ENCODE measurements at places on chromosomes 2 and 18.

DNA sequence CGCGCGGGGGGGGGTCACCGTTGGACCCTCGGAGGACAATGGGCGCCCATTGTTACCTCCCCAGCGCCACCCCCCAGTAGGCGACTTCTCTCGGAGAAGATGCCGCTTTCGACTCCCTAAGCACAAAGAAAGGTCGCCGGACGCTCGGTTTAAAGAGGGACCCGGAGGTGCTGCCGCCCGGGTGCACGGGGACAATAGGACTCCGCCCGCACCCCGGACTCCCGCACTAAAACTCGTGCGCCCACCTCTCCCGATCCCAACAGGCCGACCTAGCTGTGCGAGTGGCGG is 318 bp upstream of the CDC42EP3 start:
- DNase-seq: no peak

DNA sequence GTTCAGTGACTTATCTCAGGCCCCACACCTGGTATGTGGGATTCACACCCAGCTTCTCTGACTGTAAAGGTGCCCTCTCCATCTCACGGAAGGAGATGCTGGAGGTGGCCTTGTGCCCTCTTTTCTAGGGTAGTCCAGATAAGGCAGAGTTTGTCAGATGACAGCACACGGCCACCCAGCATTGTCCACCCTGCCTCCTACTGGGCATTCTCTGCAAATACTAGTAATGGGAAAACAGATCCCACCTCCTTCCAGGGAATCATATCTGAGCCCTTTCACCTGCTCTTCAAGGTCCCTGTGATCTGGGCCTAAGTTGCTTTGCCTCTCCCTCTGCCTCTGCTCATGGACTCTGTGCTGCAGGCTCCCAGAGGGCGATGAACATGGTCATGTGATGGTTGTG is 214.7 kb downstream of the CLIP4 start:
- DNase-seq: no peak

- no peak for DNase-seq
These were observed 11.0 kb downstream of the MAIP1 start for GRCh38 chr2:199966405-199966804.

DNA sequence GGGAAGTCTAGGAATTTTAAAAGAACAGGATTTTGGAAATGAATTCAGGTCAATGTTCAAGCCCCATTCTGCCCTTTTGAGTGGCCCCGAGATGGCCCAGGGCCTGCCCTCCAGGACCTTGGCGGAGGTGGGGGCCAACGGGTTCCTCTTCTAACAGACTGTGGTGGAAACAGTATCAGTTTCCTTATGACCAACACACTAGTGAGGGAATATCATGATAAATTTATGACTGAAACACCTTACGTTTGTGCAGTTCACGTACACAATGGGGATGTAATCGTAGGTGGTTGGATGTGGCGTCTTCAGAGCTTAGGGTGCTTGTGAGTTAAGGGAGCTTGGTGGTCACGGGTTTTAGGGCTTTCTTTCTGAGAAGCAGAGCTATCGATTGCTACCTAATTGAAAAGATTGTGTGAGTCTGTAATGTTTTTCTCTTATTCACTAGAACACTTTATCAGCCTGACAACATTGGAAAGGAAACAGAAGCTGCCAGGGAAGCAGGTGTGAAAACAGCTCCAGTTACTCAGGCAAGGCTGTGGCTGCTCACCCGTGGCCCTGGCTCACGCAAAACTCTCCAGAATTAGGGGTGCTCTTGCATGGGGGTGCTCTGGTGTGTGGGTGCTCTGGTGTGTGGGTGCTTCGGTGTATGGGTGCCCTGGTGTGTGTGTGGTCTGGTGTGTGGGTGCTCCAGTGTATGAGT is 165.3 kb downstream of the SNTG2 start:
- DNase-seq: no peak

GRCh38 chr2:219695145-219695709 is 67.8 kb downstream of the SLC4A3 start:
- DNase-seq: no peak

- DNase-seq: peak; percentile 92
These were observed at the start of gene SNRPD1 for GRCh38 chr18:21612125-21613039. TSS of gene SNRPD1 (plus strand) at chr18:21612314. CDS start at chr18:21612430, 116 bp downstream.

DNA sequence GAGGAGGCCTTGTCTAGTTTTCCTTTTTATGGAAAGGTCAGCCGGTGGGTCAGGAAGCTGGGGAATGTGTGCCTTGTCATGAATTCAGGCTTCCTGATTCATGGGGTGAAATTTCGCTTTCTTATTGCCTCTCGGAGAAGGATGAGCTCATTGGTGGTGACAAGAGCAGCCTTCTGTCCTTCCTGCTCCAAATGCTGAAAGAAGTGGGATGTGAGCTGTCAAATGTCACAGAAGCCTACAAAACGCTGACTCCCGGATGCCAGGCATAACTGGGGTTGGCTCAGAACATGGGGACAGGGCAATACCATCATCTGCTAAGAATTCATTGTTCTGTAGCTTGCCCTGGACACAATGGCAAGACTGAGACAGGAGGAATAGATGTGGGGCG is 55.8 kb upstream of the FAM136A start:
- no peak for DNase-seq

DNA sequence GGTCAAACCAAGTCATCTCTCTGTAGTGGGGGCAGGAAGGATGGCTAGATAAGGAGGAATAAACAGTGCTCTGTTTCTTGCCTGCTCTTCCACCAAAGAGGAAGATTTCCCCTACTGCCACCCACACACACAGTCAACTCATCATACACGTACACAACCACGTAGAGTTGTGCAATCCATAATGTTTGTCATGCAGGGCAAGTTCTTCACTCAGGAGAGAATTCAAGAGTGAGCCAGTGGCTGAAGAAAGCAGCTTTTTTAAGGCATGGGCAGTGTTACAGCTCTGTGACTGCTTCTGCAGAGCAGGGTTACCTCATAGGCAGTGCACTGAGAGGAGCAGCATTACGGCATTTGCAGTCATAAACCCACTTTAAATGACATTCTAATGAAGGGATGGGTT is 283.0 kb downstream of the RND3 start:
- DNase-seq: no peak

GRCh38 chr18:42048158-42048557 is 93.1 kb downstream of the PIK3C3 start:
- DNase-seq: no peak

- no peak for DNase-seq
These were observed 89.0 kb upstream of the KCTD1 start for GRCh38 chr18:26637324-26637723.

DNA sequence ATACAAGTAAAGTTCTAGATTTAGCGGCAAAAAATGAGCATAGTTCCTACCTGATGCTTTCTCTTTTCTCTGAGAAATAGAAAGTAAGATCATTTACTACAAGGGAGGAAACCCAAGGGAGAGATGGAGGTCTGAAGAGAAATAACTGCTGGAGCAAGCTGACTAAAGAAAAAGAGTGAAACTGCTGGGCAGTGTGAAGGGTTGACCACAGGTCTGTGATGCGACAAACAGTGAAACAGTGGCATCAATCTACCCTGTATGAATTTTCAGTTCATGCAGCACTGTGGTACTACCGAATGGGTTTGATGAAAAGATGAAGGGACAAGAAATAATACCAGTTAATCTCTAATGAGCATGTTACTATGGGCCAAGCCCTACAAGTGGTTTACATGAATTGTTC is 52.2 kb downstream of the CUL3 start:
- DNase-seq: no peak

- no peak for DNase-seq
These were observed 52.7 kb downstream of the SMAD4 start for GRCh38 chr18:51082571-51083267.

GRCh38 chr2:36487947-36488346 is 110.0 kb downstream of the FEZ2 start:
- no peak for DNase-seq

DNA sequence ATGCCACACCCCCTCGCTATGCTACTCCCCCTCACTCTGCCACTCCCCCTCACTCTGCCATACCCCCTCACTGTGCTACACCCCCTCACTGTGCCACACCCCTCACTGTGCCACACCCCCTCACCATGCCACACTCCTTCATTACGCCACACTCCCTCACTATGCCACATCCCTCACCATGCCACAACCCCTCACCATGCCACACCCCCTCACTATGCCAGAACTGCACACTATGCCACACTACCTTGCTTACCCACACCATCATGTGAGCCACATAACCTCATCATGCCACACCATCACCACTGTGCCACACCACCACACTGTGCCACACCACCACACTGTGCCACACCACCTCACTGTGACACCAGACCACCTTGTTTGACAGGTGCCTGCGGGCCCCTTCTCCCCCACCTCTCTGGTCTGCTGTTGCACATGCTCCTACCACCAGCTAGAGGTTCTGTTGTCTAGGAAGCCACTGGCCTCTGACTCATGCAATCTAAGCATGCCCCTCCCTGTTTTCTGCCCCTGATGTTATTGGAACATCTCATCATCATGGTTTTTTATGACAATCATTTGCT is 22.0 kb downstream of the MARCHF4 start:
- DNase-seq: no peak

DNA sequence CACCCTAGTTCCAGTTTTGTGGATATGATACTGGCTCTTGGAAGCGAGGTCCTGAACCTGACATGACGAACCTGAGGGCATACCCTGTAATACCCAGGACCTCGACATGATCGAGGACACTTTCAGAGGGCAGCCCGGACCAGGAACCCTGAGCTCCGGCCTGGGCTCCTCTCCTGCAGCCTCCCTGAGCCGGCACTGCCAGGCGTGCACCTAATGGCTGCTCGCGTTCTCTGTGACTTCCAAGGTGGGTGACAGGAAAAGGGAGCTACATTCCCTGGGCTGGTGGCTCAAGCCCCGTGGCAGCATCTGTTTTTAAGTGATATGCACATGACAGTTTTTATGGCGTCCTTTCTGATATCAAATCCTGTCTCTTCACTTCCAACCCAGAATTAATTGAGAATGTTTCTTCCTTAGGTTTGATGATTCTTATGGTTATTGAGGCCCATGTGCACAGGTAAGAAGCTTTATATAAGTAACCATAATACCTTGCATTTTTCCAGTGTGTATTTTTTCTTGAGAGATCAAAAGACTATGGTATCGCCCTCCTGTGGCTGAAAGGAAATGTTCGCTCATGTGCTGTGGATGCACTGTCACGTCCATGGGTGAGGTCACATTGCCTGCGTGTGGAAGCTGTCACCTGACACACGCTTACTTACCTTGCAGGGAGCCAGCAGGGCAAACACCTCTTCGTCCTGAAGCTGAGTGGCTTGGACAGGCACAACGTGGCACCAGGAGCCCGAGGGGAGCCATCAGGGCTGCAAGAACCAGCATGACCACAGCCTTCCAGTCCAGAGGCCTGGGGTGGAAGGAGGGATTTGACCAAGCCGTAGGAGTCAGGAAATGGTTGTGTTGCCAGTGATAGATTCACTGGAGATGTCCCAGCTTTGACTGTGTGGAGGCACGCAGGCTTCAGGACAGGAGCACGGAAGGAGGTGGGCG is 367.4 kb upstream of the MYT1L start:
- no peak for DNase-seq

DNA sequence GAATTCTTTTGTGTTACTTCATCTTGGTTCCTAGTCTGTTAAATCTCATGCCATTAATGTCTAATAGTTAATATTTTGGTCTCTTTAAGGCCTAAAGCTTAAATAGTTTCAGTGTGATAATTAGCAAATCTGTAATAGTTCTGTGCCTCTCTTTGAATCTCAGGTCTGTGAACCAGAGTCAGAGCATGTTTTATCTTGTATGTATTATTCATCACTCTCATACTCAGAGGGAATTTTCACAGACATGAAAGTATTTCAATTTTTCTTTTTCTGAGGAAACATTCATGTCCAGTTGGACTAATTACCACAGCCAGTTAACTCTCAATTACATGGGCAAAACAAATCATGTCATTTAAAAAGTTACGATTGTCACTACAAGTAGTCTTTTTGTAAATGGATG is 931.9 kb upstream of the SLC39A10 start:
- no peak for DNase-seq

- DNase-seq: no peak
These were observed 14.7 kb upstream of the METAP1D start for GRCh38 chr2:171985076-171985475.

DNA sequence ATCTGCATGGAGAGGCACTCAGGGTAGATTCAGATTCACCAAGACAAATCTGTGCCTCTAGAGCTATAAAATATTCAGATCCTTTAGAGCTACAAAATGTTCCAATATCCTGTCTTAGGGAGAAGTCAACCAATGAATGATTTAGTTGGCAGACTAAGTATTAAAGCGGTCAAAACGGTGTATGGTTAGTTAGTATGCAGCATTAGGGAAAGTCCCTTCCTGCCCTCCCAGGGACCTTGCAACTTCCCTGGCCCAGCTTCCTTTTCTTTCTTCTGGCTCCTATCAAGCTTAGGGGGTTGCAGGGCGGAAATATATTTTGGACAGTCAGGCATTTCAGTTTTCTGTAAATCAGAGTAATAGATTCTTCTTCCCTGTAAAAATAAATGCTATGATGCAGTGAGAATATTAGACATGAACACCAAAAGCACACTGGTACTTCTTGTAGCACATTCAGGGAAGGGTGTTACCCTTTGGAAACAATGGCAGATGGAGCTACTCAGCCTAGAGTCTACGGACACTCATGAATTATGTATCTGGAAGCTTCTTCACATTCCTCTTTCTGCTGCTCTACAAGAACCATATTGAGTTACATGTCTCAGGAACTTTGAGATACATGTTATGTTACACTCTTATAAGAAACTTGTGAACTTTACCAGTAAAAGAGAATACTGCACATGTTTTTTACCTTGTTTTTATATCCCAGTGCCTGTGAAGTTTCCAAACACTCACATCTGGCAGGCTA is 45.7 kb downstream of the CCDC93 start:
- DNase-seq: no peak

Measured in H9 (cell line).